ENCODE measurements at places on chromosomes 7 and 10.

DNA sequence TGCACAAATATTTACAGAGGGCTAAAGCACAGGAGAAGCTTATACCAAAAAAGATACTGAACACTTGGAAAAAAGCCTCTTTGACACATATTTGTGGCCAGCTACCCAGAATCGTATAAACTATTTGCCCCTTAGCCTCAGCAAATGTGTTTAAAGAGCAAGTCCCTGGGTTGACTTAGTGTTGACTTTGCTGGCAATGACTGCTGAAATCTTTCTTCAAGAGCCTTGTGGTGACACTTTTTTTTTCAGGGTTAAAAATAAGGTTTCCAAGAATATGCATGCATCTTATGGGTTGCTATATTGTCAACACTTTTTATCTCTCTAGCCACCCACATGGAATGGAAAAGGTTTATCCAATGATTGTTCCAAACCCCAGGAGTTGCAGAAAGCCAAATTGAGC, 14.9 kb upstream of the PLEKHS1 start:
- no peak for DNase-seq

GRCh38 chr7:27763983-27764508, 24.1 kb downstream of the TAX1BP1 start:
- DNase-seq = no peak

DNA sequence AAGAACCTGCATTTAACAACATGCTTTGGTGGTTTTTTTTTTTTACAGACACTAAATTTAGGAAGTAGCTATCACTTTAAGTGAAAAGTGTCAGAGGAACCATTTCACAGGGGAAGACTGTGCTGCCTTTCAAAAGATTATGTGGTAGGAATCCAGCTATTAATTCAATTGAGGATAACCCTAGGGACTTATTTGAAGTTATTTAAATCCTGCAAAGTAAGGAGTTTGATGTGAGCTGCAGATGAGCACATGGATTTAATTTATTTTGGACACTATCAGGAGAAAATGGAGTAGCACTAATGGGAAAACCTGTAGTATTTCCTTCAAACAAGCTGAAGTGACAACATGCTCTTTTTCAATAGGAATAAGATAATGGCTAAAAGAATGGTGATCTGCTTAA, 419.8 kb downstream of the ANKRD7 start:
- DNase-seq = no peak

DNA sequence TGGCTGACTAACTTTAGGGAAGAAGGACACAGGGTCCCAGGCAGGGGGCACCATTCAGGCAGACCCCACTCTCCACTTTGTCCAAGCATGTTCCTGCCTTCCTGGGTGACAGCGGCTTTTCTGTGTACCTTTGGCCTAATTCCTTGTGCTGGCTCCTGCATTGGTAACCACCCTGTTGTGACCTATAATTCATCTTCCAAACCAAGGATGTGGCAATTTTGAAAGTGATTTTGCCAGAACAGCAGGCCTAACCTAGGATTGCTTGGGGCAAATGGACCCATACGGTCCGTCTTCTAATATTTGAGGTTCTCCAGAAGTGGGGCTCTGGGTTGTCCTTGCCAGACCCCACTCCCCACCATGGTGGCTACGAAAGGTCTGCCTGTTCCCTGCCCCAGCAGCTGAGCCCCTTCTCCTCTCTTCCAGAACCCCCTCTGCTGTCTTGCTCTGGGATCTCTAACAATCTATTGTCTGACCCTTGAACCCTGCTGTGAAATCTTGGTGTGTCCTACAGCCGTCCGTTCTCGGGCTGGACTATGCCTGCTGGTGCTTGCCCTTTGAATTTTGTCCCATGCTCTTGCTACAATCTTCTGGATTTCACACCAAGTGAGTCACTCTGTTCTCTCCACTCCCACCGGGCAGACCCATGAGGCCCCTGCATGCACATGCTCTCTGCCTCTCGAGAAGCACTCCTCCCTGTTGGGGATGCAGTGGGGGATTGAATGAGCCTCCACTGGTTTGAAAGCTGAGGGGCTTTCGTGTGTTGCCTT, 316.0 kb downstream of the CXCL12 start:
- DNase-seq = no peak

DNA sequence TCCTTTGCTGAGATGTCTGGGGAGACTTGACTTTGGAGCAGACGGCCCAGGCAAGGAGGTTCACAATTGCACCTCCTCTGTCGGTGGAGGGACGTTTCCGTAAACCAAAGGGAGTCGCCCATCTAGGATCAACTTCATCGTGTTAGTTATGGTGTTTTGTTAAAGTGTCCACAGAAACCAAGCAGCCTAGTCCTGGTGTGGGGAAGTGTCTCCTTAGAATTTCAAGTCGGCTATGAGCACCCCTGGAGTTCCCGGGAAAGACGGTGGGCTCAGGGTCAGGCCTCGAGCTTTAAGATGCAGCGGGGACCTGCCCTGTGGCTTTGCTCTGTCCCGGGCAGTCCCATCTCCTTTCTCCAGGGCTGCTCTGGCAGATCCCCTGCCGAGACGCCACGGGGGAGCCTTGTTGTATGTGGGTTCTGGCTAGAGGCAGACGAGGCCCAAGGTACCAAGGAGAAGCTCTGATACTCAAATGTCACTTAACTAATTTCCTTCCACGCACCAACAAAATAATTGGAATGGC, 319.2 kb downstream of the ADARB2 start:
- no peak for DNase-seq

- DNase-seq = no peak
Observed at GRCh38 chr7:122643250-122643649, 55.7 kb downstream of the RNF133 start.

- DNase-seq = no peak
Observed at GRCh38 chr10:44205067-44205466, 179.8 kb downstream of the CXCL12 start.

DNA sequence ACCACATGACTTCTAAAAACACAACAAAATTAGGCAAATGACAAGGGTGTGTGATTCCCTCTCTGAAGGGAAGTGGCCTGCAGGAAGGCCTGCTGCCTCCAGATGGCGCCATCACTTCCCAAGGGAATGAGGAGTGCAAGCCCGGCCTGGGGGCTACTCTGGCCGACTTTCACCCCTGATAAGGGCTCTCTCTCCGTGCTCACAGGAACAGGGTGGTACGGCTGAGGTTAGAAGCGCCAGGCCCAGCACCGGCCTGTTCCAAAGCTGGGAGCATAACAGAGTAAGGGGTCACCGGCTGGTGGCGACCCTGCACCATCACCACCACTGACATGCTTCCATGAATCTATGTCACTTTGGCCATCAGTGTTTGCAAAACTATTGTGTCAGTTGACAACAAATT, 13.1 kb downstream of the RBP3 start:
- no peak for DNase-seq

DNA sequence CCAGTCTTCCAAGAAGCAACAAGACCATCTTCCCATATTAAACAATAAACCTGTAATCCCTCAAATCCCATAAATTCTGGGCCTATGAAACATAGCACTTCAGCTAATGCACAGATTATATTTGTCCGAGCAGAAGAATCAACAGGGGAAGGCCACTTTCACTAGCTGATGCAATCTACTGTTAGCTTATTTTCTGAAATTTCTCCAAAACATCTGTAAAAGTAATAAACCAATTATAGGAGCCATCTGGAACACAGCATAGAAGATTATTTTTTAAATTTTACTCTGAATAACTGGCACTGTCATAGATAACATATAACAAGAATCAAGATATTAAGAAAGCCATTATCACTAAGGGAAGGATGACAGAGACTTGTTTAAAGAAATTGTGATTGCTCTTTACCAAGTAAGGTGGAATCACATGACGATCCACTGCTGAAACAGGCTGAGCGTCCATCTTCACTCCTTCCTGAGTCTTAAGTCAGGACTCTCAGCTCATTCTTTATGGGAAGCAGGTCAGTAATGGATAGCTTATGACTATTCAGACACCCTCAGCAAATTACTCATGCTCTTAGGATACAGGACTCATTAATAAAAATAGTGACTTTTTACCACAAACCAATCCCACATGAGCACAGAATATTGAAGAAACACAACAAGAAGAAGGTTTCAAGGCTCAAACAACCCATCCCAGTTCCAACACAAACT, 719.5 kb downstream of the XPNPEP1 start:
- DNase-seq = no peak

GRCh38 chr10:10096296-10096695, 921.4 kb upstream of the CELF2 start:
- DNase-seq = no peak

DNA sequence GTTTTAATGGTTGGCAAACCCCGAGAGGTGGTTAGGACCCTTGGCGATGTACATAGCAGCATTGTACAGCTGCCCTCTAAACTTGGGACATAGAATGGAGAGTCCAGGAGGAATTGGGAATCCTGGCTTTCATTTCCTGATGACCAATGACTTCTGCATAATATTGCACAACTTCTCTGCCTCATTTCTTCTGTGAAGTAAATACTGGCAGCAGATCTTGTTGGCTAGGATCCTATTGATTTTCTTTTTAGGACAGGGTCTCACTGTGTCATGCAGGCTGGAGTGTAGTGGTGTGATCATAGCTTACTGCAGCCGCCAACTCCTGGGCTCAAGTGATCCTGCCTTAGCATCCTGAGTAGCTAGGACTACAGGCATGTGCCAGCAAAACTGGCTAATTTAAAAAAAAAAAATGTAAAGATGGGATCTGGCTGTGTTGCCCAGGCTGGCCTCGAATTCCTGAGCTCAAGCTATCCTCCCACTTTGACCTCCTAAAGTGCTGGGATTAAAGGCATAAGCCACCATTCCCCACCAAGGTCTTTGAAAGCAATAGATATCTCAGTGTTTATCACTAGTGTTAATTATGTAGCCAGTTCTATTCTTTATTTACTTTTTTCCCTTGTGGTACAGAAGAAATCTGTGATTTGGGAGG, 58.1 kb downstream of the PODXL start:
- no peak for DNase-seq

- DNase-seq = no peak
Observed at GRCh38 chr7:124597509-124597908, 168.1 kb downstream of the GPR37 start.

DNA sequence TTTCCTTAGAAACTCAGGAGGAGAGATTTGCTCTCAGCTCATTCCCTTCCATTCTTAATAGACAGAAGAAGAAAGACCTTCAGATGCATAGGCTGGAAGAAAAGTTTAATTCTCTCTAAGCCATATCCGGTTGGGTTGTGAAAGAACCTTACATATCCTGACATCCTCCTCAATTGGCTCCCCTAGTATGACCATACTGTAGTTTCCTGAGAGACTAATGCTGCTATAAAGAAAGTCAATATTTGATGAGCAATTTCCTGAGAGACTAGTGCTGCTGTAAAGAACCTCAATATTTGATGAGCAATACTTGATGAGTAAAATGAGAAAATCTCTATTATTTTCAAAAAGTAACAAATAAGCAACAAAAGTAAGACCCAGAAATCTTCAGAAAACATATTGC, 888.5 kb upstream of the SORCS1 start:
- DNase-seq = no peak

DNA sequence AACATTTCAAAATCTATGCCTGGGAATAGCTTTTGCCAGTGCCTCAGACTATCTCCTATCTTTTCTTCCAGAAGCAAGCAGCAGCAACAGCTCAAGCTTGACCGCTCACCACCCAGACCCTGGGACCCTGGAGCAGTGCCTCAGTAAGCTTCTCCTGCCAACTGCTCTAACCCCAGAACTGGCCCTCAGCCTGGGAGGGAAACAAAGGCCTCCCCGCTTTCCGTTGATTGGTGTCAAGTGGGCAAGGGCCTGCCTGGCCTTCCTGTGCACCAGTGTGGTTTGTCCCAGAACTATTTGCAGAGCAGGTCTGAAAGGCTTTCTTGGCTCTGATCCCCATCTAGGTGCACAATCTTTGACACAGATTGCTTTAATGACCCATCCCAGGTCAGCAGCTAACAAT, 3.3 kb upstream of the ATP6V0A4 start:
- DNase-seq = no peak

DNA sequence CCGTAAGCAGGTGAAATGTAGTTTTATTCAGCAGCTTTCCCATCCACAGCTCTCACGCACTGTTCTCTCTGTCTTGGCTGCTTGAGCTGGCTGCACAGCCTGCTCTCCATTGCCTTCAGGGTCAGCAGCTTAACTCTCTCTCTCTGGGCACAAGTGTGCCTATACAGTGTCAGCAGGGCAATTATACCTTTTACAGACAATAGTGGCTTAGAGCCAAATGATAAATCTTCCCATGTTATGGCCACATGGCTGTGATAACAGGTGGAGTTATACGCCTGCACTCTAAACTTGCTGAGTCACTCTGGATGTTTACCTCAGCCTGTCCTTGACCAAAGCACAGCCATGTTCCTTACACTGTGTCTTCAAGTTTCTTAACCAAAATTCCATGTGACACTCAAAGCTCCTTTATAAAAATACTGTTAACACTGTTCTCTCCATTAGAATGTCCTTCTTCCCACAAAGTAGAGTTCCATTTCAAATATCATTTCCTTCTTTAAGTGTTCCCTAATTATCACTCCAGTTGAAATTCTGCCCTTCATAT, 6.1 kb downstream of the RNF133 start:
- no peak for DNase-seq

GRCh38 chr10:124160943-124161582, 67.7 kb upstream of the CHST15 start:
- no peak for DNase-seq

- no peak for DNase-seq
Observed at GRCh38 chr10:21398563-21399231, 126.8 kb downstream of the SKIDA1 start.

- DNase-seq = no peak
Observed at GRCh38 chr10:43926371-43926770, 277.7 kb upstream of the ZNF32 start.

GRCh38 chr7:141150465-141150864, 76.6 kb downstream of the TMEM178B start:
- DNase-seq = no peak

GRCh38 chr10:66805612-66806011, 120.2 kb upstream of the LRRTM3 start:
- DNase-seq = no peak

DNA sequence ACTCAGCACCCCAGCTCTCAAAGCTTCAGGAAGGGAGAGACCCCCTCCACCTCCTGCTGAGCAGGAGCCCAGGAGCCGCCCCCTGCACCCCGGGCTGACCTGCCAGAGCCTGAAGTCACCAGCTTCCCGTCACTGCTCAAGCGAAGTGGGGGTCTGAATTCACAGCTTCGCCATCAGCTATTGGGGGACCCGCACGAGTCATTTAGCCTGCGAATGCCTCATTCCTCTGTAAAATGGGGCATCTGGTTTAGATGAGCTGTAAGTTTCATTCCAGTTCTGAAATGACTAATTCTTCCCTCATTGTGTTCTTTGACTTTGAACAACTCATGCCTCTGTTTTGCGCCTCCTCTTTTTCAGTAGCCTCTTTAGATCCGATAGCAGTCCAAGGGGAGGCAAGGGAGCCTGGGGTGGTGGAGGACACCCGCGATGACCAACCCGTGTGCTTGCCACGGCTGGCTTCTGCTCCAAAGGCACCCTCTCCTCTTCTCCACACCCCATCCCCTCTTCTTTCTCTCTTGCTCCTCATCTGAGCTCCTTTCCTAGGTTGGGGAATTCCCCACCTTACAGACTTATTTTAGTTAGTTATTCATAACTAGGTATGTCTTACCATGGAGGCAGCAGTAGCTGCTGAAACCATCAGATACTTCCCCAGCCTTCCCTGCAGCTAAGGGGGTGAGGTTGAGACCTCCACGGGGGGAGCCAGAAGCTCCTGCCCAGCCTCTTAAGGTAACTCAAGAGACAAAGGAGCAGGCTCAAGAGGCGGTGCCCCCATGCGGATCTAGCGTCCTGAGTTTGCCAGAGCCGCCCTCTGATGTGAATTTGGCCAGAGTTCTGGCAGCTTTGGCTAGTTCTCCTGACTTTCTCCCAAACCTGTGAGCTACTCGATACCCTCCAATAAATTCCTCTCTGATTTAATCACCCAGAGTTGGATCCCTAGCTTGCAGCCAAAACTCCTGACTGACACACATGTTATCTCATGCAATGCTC, 47.7 kb downstream of the RBM17 start:
- no peak for DNase-seq

- DNase-seq = no peak
Observed at GRCh38 chr7:101691822-101692384, 62.8 kb upstream of the MYL10 start.
